GM10248 (cell line): ENCODE measurements at places on chromosomes 1 and 21.
A peak's percentile ranks its signal among the peaks of the same experiment; 100 is the strongest.

DNA sequence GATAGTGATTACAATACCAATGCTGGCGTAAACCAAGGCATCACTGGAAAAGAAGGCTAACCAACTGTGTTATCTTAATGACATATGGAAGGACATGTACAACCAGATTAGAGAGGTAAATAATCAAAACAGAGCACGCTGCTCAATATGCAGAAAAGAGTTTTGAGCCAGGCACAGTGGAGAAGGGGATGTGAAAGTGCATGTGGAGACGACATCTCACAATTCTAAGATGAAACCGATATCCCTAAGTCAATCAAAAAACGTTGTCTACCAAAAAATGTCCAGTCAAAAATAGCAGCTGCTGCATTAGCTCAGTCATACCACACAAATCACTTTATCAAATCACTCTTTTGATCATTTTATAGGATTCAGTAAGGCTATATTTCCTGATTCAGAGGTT is 116.3 kb upstream of the OLIG2 start:
- DNase-seq: no peak

DNA sequence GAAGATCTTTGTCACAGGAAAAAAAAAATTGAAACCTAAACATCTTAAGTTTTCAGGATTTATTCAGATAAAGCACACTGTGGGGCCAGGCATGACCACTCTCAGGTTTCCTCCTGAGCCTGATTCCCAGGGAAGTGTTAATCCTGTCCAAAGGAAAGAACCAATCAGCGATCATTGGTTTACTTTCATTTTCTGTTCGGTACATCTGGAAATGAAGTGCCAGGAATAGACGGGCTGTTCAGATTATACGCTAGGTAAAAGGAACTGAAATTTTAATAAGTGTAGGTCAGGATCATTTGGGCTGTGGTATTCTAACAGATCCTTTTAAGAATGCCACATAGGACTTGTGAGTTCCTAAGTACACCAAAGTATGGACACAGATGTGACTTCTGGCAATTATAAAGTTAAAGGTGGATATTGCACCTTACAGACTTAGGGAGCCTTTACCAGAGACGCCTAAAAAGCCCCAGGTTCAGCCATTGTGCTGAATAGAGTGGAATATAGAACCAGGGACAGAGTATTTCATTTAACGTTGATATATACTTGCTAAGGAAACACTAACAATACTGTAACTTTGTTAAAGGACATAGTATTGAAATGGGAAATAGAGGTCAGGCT is 9.3 kb upstream of the CACYBP start:
- DNase-seq: no peak

DNA sequence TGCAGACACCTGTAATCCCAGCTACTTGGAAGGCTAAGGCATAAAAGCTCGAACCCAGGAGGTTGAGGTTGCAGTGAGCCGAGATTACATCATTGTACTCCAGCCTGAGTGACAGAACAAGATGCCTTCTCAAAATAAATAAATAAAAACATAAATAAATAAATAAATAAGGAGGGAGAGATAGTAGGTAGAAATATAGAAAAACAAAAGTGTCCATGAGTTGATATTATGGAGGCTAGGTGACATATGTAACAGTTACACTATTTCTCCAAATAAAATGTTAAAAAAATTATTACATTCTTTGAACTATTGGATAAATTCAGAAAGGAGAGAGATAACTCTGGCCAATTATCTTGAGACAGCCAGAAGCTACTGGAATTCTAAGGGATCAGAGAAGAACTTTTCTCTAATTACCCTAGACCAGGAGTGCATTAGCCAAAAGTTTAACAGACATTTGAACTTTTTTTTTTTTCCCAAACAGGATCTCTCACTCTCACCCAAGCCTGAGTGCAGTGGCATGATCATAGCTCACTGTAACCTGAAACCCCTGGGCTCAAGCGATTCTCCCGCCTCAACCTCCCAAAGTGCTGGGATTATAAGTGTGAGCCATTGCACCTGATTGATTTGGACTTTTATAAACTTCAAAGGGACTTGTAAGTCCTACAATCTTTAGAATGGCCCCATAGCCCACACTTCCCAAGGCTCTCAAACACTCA is 17.6 kb downstream of the SYNJ1 start:
- DNase-seq: no peak

DNA sequence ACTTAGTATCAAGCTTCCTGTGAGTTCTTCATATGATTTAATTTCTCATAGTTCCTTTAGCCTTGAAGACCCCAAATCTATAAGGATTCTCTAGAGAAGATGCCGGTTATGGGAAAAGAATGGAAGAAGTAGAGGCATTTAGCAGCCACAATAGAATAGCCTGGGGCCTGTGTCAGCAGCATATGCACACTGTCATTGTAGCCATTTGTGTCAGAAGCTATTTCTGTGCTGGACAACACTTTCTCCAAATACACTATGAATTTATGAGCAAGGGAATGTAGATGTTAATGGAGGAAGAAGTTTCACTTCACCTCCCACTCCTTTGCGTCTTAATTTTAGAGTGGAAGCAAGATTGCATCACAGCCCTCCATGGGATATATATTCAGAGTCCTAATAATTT is 17.4 kb downstream of the JAM2 start:
- DNase-seq: no peak

DNA sequence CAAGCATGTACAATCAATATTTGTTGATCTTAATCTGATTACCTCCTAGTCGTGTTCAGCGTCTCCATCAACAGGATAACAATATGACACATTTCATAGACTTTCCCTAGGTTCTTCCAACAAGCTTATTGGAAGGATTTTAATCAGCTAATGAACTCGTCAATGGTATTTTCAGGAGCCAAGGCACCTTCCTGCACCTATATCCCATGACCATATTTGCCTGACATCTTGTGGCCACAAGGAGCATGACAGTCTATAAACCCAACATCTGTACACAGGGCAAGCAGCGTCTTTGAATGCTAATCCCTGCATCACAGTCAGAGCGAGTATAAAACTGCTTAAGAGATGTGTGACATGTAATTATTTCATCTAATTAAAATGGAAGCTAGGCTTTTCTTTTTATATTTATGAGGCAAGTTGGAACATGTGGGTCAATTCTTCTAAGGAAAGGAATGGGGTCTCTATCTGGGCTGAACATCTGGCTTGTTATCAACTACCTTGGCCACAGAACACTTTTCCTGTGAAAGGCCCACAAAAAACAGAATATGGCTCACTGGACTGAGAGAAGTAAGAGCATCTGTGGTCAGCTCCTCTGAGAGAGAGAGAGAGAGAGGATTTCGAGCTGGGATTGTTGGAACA is 388.8 kb downstream of the NTNG1 start:
- DNase-seq: peak; percentile 70

DNA sequence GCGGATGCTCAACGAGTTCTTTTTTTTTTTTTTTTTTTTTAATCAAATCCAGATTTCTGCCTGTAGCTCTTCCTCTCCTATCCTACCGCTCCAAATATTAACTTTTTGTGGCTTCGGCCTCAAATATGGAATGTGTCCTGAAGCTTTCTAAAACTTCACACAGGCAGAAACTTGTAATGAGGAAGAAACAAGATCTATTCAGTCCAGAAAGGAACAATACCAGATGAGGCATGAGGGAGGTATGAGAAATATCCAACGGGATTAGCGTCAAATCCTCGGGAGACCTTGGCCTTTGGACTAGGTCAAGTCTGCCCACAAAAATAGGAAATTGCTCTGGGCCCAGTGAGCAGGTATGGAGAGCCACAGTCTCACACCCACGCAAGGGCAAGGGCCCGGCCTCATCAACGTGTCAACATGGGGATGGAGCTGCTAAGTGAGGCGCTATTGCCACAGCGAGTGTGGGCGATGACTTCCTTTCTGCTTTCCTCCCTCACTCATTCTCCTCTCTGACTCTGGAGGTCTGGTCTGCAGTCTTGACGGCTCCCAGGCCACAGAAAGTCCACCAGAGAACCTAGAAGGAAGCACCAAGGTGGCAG is 66.6 kb downstream of the BCAR3 start:
- DNase-seq: peak; percentile 59

GRCh38 chr1:208177656-208178055 is 66.5 kb downstream of the PLXNA2 start:
- DNase-seq: peak; percentile 27

- no peak for DNase-seq
These were observed 28.0 kb upstream of the ATP1A1 start for GRCh38 chr1:116345011-116345410.

DNA sequence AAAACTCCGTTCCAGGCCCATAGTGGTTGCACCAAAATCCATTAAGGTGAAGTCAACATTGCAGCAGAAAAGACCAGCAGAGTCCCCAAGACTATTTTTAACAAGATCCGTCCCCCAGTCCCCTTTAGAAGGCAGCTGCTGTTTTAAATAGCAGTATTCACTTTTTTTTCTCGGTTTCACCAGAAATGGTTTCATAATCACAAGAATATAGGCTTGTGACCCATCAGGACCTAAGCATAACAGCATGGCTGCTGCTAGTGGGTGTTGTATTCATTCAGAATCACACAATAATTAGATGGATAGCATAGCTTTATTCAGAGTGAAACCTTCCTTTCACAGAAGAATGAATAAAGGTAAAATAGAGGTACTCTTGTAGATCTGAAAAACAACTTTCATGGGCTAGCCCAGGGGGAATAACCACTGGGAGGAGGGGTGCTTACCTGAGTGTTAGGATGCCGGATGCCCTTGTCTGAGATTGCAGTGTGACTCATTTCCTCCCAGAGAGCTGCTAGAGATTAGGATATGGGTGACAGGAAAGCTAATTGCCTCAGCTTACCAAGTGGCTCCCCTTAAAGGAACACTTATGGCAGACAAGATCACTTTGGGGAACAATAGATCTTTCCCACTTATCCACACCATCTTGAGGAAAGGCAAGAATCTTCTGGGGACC is 35.0 kb downstream of the ACKR1 start:
- DNase-seq: peak; percentile 48

DNA sequence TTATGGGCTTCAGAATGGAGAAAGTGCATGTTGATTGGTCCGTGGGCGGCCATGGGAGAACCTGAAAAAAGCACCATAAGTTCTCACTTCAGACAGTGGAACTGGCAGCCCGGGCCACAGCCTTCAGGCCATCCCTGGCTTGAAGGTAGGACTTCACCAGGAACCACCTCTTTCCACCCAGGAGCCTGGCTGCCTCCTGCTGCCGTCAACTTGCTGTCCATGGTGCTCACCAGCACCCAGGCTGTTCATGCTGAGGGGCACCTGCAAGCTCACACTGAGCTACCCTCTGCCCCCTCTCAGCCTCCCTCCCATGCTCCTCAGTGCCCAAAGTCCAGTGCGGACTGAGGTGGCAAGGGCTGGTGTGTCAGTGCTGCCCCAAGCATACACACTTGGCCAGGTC is 12.9 kb upstream of the FNBP1L start:
- no peak for DNase-seq

- DNase-seq: no peak
These were observed 178.6 kb downstream of the GIPC2 start for GRCh38 chr1:78224246-78224785.

DNA sequence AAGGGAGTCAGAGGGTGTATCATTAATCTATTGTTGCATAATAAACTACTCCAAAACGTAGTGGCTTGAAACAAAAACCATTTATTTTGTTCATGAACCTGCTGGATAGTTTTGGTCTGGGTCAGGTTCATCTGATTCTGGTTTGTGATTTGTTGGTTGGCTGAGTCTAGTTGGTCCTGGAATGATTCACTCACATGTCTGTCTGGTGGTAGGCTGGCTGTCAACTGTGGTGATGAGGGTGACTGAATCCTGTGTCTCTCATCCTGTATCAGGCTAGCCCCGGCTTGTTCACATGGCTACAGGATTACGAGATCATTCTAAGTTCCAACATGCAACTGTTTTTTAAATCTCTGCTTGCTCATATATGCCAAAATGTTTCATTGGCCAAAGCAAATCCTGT is 22.5 kb upstream of the SIKE1 start:
- DNase-seq: no peak

- DNase-seq: no peak
These were observed 265.5 kb downstream of the PTPRC start for GRCh38 chr1:198904321-198904720.

DNA sequence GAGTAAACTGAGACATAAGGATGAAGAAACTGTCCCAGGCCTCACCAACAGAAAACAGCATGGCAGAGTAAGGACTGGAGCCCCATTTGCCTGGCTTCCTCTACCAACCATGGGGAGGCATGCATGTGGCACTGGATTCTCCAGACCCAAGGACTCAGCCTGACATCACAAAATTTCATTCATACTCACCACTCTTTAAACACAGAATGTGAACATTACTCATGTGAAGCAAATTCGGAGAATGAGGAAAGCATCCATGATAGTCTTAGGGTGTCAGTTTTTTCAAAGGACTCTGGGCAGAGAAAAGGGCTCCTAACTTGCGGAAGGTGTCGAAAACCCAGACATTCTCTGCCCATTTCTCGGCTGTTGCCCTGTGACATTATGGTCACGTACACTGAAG is 83.9 kb downstream of the PCNX2 start:
- no peak for DNase-seq

DNA sequence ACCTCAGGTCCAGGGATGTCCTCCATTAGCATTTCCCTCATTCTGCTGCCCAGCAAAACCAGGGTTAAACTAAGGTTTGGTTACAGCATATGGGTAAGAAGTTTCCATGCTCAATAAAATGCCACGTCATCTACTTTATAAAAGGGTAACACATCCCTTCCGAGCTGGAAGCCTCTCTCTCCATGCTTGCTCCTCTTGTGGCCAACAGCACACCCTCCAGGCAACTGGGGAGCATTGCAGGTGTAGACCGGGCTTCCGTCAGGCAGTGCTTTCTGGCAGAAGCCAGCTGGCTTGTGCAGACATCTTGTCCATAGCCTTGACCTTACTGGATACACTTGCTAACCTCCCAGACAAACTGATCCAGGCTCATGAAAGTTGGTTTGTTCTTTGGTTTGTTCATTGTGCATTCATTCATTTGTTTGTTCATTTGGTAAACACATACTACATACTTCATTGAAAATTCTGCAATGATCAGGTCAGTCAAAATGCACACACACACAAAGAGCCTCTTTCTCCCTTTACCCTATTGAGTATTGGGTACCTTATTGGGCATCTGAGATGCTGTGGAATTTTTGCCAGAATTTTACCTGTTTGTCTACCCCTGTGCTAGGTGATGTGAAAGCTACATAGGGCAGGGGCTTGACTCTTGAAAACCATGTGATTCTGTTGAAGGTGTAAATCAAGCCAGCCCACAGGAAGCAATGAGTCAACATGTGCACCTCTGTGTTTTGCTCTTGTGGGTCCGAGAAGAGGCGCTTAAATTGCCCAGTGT is 422.8 kb downstream of the CAMTA1 start:
- peak; percentile 57 for DNase-seq

- no peak for DNase-seq
These were observed 95.0 kb upstream of the C1orf105 start for GRCh38 chr1:172325531-172325930.

GRCh38 chr1:161266836-161267235 is 8.3 kb downstream of the PCP4L1 start:
- no peak for DNase-seq
